ENCODE measurements at places on chromosomes 6 and 20.

GRCh38 chr6:15921243-15921642 is 207.6 kb upstream of the MYLIP start:
- no peak for DNase-seq

DNA sequence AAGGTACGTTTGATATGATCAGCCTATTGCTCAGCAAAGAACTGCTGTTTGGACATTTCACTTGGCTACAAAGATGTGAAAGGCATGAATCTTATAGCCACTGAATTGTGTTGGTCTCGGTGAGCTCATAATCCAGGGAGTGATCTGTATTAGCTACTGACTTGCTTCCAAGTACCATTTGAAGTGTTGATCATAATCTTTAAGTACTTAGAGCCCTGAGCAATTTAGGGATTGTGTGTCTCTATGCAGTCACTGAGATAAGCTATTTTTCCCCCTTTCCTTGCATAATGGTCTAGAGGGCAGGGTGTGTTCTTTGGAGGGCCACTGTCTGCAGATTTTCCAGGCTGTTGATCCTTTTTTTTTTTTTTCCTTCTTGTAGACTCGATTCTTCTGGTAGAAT is 393.6 kb downstream of the ESR1 start:
- no peak for DNase-seq

- no peak for DNase-seq
Observed at GRCh38 chr6:167504385-167504961, 179.6 kb downstream of the TTLL2 start.

GRCh38 chr6:106939848-106940247 is 34.7 kb downstream of the CD24 start:
- no peak for DNase-seq

GRCh38 chr6:163427498-163428254 is 13.2 kb downstream of the QKI start:
- DNase-seq: peak; percentile 46

DNA sequence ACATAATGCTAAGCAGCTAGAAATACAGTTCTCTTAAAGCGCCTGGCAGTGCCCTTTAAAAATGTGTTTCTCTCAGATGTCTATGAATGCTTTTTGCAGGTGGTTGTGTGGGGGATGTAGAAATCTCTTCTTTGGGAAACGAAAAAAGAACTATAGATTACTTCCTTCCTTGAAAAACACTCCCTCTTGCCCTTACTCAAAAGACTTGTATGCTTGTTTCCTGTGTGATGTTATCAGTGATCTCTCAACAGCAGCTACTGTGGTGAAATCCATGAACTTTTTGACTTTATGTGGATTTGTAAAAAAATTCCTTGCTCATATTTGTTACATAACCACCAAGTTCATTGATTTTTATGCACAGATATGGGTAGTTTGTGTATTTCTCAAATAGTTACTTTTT is 916.5 kb downstream of the QKI start:
- no peak for DNase-seq

DNA sequence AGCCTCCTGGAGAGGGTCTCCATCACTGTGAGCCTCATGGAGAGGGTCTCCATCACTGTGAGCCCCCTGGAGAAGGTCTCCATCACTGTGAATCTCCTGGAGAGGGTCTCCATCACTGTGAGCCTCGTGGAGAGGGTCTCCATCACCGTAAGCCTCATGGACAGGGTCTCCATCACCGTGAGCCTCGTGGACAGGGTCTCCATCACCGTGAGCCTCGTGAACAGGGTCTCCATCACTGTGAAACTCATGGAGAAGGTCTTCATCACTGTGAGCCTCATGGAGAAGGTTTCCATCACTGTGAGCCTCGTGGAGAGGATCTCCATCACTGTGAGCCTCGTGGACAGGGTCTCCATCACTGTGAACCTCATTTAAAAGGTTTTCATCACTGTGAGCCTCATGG is 140.0 kb downstream of the ERMARD start:
- no peak for DNase-seq

DNA sequence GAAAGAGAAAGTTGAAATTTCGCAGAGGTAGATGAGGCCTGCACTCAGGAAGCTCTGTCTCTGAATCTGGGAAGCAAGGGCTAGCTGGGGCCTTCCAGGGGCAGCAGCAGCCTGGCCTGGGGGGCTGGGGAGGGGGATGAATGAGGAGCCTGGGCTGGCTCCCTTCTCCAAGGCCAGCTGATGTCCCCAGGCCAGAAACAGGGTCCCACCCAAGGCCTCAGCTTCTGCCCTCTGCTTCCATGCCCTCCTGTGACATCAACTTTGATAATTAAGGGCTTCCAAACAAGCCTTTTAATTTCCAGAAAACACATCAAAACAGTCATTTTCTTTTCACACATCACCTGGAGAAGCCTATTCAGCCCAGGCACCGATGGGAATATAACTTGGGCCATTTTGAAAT is 15.4 kb downstream of the TFAP2A start:
- DNase-seq: no peak

DNA sequence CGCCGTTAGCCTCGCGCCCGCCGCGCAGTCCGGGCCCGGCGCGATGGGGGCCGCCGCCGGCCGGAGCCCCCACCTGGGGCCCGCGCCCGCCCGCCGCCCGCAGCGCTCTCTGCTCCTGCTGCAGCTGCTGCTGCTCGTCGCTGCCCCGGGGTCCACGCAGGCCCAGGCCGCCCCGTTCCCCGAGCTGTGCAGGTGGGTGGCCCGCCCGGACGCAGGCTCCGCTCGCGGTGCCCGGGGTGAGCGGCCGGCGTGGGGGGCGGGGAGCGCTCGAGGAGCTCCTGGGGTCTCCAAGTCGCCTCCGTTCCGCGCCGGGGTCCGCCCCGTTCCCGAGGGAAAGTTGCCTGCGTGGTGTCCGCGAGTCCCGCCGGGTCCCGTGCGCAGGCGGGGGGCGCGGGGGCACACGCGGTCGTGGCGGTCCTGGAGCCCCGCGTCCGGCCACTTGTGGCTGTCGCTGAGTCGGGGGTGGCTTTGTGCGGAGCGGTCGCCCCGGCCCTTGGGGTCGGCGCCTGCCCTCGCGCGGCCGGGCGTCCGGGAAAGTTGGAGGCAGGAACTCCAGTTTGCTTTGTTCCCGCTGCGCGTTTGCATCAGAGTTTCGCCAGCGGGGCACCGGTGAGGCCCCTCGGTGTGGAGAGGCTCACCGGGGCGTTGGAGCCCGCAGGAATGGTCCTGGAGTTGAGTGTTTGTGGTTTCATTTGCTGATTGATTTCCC is 476 bp downstream of the IGF2R start:
- peak; percentile 16 for DNase-seq

- no peak for DNase-seq
Observed at GRCh38 chr6:41697861-41698781, 37.3 kb downstream of the TFEB start.

GRCh38 chr6:53986165-53986720 is 125.0 kb upstream of the MLIP start:
- DNase-seq: no peak

All from CD4-positive, alpha-beta T cell treated with Interleukin-17A for 1 hour (primary cell).